CD8-positive, alpha-beta memory T cell (primary cell): ENCODE measurements at places on chromosomes 2 and 18. TPM values are rescaled to one million over a fixed set of nuclear protein-coding genes. Genes with fewer than 3 reads are reported as not detected.

Gene CGREF1
- 0.17 TPM for polyA plus RNA-seq

Gene CCDC74B
- polyA plus RNA-seq = 0.59 TPM

Gene CD8B2
- 10.2 TPM for polyA plus RNA-seq

Gene TIMM21
- 21.9 TPM for polyA plus RNA-seq

Gene PTCD3
- 44.1 TPM for polyA plus RNA-seq

Gene LOXL3
- 0.08 TPM for polyA plus RNA-seq

Gene RUFY4
- polyA plus RNA-seq = not detected

Gene ZBTB7C
- polyA plus RNA-seq = not detected

Gene RESP18
- polyA plus RNA-seq = not detected

Gene NYAP2
- not detected for polyA plus RNA-seq

Gene DSG2
- 0.03 TPM for polyA plus RNA-seq

Gene EPB41L3
- not detected for polyA plus RNA-seq

Gene TUBB6
- 0.77 TPM for polyA plus RNA-seq

Gene BOLL
- polyA plus RNA-seq = not detected

Gene GCG
- not detected for polyA plus RNA-seq

Gene RAB6C
- not detected for polyA plus RNA-seq

Gene NR4A2
- polyA plus RNA-seq = 25.5 TPM

Gene ANKRD29
- not detected for polyA plus RNA-seq
